Stimulated activated naive B cell treated with anti-CD40 and anti-IgM and Interleukin-4, amounts not matched to agents 10 μg/mL and 1 μg/mL and 100 μg/mL, for 72 hours (primary cell): ENCODE measurements at places on chromosomes 5 and 9.

DNA sequence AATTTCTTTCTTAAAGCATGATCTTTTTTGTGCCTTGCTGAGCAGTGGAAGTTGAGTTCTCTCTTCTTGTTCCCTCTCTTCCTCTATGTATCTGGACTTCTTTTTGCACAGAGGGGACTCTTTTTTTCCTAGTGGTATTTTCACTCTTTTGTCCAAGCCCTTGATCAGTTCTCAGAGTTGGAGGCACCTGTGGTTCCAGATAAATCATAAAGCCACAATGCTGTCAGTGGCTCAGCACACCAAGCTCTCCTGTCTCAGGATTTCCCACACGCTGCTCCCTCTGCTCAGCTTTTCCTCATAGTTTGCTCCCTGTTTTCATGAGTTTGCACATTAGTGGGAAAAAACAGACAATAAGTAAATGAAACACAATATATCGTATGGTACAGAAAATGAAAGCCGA, 110.3 kb upstream of the ZNF608 start:
- DNase-seq = no peak

DNA sequence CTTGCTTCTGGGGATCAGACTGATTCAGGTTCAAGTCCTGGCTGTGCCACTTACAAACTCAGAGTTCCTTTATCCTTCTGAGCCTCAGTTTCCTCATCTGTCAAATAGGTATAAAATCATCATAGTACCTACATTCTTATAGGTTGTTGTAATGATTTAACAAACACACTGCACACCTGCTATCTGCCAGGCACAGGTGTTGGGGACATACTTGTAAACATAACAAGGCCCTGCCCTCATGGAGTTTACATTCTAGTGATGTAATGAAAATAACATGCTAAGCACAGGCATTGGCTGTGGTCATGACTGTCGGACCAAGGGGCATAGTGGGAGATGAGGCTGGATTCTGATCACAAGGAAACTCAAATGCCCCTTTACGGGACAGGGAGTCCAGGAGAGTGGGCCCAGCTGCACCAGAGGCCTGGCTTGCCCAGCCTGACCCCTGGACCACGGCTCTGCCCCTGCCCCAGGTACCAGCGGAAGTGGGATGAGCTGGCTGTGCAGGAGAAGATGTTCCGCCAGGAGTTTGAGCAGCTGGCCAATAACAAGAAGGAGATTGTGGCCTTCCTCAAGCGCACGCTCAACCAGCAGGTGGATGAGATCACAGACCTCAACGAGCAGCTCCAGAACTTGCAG, 2.3 kb downstream of the CFAP157 start:
- no peak for DNase-seq

DNA sequence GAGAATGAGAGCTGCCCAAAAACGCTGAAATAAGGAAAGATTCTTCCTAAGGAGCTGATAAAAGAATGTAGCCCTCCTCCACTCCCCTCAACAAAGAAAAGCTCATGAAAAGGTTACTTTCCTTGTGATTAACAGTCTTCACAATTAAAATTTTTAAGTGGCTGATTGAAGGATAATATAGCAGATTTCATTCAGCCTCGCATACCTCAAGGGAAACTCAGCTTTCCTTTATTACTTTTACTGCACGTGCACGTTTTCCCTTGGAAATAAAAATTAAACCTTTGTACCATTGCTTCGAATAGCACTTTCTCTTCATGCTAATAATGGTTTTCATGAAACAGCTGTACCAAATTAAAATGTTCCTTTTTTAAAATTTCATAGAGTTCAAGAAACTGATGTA, 234.0 kb upstream of the GRAMD2B start:
- DNase-seq = no peak

GRCh38 chr5:31232273-31232888, 38.9 kb downstream of the CDH6 start:
- no peak for DNase-seq

DNA sequence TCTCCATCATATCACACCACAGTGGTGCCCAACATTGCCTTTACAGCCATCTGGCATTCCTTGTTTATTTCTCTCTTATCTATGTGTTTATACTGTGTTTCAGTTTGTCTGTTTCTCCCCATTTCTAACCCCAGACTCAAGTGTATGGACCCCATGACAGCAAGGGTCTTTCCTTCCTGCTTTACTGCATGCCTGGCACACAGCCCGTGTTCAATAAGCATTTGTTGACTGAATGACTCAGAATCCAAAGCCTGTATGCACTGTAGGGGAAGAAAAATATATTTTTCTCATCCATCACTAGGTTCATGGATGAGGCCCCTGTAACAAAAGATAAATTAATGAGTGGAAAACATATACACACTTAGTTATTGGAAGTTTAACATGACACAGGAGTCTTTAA, 190.8 kb upstream of the SEMA6A start:
- DNase-seq = no peak

- no peak for DNase-seq
These were observed 41.6 kb downstream of the LPAR1 start for GRCh38 chr9:110996436-110997220.

DNA sequence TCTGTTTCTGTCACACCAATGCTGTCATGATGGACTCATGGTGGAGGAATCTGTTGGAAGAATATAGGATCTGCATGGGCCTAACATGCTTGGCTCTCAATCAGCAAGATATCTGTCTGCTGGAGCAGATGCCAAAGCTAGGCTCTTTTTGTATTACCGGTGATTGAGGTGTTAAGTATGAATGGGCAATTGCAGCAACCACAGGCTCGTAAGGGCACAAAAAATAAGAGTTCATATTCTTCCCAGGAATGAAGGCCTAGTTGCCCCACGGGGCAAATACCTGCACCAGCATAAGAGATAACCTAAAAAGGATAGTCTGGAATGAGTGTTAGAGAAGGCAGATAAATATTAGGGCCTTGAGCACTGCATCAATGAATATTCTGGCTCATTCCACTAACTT, 679.5 kb upstream of the COX7C start:
- DNase-seq = no peak

GRCh38 chr5:9617221-9617620, 12.9 kb downstream of the TAS2R1 start:
- DNase-seq = no peak
